Stimulated activated CD8-positive, alpha-beta memory T cell treated with anti-CD3 and anti-CD28 coated beads, Interleukin-4, amount 100 ng/mL, for 1 hour (primary cell): ENCODE measurements at places on chromosomes 12 and 14.

GRCh38 chr14:51938137-51938536 is 51.2 kb upstream of the RTRAF start:
- no peak for DNase-seq

DNA sequence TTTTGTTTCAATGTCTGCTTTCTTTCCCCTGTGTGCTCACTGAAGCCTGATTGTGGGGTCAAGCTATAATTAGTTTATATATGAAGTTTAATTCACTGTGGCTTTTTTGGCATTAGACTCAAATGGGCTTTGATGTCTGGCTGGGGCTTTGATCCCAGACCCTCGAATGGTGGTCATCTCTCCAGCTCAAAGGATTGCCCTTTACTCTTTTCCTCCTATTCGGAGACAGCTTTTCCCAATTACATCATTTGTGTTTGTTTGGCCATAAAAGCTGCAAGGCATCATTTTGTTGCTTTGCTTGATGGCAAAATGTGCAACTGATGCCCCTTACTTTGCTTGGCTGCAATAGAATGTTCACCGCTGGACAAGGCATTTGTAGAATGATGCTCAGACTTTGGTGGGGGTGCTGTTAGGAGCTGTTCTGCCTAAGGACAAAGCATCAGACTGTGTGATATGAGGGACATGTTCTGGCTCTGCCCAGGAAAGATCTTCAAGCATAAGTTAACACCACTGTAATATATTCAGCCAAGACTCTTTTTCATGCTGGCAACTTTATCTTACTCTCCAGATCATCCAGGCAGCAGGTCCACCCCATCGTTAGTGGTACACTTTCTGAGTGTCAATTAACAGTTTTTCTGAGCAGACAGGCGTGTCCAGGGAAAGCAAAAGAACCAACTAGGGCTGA is 3.2 kb upstream of the DACT1 start:
- DNase-seq: no peak

DNA sequence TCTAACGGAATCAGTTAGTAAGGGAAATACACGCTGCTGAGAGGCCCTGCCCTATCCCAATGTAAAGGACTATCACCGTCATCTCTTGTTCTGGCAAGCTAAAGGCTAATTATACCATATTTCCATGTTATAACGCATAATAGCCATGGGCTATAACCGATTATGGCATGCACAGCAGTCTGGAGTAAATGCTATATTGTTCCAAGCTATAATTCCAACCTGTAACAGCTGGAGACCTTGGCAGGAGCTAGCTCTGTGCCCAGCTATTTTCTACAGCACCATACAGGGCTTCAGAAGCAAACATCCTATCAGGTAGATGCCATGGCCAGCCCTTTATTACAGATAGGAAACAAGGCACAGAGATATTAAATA is 26.3 kb downstream of the SYNE3 start:
- no peak for DNase-seq

GRCh38 chr12:98770230-98770629 is 125.1 kb downstream of the APAF1 start:
- no peak for DNase-seq

GRCh38 chr12:48512855-48513254 is 12.6 kb upstream of the OR8S1 start:
- DNase-seq: no peak

GRCh38 chr14:56886471-56887062 is 76.3 kb upstream of the OTX2 start:
- DNase-seq: no peak

GRCh38 chr12:119461636-119462214 is 127.2 kb downstream of the CCDC60 start:
- no peak for DNase-seq

- no peak for DNase-seq
These were observed 13.0 kb upstream of the TMED2 start for GRCh38 chr12:123571343-123571813.

GRCh38 chr12:121366063-121366459 is 13.8 kb upstream of the ANAPC5 start:
- DNase-seq: no peak

GRCh38 chr12:92759634-92760268 is 57.0 kb downstream of the PLEKHG7 start:
- DNase-seq: no peak

DNA sequence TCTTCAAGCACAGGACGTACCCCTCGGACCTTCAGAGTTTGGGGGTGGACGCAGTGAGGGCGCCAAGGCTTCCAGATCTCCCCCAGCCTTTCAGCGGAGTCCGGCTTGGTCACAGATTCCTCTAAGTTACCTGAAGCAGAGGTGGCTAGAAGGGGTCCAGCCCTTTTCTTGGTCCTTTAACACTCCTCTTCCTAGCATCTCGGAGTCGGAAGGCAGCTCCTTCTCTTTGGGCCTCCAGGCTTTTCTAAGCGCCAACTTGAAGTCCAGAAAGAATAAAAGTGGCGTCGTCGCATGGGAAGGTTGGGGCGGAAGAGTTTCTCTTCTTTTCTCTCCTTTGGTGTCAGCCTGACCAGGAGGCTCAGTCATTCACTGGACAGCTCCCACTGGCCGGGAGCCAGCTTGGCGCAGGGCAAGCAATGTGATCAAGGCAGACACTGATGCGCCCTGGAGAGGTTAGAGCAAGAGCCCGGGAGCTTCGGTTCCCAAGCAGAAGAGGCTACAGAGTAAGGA is 9.6 kb downstream of the OR6S1 start:
- no peak for DNase-seq

DNA sequence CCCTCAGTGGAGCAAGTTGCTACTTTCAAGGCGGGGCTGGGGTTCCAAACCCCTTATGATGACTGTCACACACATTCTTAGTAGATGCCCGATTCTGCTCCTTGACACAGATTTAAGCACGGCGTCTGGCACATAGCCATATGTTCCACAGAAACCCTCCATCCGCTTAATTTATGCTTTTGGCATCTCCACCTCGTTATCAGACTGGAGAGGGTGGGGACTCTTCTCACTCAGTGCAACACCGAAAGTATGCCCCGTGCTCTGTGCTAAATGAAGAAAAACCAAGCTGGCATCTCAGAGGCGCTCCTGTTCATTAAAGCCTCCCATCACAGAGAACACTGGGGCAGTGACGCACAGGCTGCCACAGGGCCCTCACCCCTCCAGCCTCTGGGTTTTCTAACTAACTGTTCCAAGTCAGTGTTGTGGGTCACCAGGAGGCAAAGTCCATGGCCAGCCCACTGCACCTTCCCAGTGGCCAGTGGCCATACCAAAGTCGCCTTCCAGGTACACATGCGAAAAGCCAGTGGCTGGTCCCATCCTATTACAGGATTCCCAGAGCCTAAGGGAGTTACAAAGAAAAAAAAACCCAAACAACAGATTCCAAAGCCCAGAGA is 27.3 kb downstream of the CCDC88C start:
- DNase-seq: no peak

DNA sequence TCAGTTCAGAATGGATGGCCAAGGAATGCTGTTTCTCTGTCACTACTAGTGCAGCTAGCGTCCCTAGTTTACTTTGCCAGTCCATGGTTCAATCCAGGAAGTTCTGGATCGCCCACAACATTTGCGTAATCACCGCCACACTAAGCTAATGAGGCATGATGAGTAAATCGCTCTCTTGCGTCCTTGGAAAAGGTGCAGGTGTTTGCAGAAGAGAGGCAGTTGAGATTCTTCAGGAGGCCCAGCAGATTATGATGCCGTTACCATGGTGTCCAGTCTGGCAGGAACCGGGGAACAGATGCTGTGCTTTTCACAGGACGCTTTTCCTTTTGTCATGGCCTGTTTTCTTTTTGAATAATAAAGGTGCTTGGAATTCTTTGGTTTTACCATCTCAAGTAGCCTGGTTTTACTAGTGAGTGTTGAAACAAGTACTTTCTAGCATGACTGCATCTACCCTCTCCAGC is 9.0 kb downstream of the TPH2 start:
- DNase-seq: no peak

DNA sequence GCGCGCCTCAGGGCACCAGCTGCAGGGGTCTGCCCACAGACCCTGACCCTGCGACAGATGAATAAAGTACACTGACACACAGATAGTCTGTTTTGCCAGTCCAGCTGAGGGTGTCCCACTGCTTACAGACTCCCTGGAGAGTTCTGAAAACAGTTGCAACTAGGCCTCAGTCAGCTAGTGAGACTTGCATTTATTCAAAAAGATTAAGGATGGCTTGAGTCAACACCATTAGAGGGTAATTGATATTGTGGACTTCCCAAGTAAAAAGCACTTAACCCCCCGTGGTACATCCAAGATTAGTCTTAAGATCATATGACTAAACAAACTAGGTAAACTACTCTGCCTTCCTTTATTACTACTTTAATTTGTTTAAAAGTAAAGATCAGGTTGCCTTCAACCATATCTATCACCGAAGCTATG is 11.1 kb upstream of the PSEN1 start:
- no peak for DNase-seq

DNA sequence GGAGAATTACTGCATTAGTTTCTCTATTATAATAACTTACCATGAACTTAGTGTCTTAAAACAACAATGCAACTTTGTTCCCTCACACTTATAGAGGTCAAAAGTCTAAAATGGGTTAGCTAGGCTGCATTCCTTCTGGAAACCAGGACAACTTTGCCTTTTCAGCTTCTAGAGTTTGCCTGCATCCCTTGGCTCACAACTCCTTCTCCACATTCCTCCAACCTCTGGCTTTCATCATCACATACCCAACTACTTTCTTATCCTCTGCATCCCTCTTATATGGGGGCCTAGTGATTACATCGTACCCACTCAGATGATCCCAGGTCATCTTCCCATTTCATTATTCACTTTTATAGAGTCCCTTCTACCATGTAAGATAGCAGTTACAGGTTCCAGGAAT is 251.1 kb downstream of the C12orf50 start:
- no peak for DNase-seq

GRCh38 chr12:54941659-54942058 is 42.9 kb downstream of the TESPA1 start:
- no peak for DNase-seq

DNA sequence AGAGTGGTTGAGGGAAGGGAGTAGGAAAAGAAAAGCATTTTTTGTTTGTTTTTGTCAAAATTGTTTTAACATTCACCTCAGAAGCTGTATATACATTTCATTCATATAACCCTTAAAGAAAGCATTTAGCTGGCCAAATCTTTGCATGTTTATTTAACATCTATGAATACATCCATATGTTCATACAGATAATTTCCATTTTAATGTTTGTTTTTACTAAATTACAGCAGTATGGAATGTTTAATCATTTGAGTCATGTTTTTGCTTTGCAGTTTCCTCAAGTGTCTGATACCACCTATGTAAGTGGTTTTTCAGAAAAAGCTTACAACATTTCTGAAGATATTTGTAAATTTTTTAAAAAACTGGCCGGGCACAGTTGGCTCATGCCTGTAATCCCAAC is 84.3 kb upstream of the ATF1 start:
- no peak for DNase-seq

GRCh38 chr12:62191491-62192179 is 68.6 kb upstream of the USP15 start:
- no peak for DNase-seq

GRCh38 chr14:73719791-73720190 is 5.6 kb upstream of the PNMA1 start:
- DNase-seq: no peak

DNA sequence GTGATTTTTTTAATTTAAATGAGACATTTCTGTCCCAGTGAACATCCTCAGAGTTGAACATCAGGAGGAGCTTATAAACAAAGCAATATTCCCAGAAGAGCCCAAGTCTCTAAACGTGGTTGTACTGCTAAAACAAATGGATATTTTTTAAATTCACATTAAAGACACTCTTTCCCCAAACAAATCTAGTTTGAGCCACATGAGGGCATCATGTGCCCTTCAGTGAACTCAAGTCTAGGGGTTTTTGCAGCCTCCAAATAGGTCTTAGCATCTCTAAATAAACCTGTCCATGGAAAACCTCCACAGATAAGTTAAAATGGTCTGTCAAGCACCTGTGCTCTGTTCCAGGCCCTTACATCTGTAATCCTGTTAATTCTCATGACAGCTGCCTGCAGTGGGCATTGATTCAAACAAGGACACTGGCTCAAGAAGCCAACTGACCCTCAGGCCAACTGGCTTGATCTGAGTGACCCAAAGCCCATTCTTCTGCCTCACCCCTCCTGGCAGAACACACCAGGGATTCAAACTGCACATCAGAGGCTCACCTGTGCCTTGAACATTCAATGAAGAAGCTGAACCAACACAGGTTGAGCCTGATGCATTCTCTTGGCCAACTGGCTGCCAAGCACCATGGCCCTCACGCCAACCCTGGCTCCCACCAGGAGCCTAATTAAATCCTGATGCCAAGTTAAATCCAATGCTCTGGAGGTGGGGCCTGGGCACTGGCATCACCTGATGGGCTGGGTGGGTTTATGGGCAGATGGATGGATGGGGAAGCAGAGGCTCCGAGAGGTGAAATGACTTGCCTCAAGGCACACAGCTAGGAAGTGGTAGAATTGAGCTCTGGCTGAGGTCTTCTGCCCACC is 8.6 kb downstream of the ISCU start:
- no peak for DNase-seq

- no peak for DNase-seq
These were observed 75.9 kb downstream of the DNAI7 start for GRCh38 chr12:25119020-25119419.

- no peak for DNase-seq
These were observed 8.4 kb downstream of the PEX5 start for GRCh38 chr12:7197841-7198240.

DNA sequence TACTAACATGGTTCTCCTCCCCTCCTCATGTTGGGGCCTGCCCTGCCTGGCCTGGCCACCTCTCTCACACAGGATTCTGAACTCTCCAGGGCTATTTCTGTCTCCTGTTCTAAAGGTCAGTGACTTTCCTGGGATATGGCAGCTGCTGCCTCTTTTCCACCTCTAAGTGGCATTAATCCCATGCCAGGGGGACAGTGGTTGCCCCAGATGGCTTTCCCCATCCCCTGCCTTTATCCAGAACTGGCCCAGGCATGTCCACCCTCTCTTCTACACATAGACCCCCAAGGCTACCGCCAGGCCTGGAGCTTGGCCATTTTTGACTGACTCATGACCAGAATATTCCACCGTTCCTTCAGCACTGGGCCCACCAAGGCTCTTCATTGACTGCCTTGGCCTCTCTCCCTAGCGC is 90.4 kb downstream of the IRF2BPL start:
- no peak for DNase-seq

DNA sequence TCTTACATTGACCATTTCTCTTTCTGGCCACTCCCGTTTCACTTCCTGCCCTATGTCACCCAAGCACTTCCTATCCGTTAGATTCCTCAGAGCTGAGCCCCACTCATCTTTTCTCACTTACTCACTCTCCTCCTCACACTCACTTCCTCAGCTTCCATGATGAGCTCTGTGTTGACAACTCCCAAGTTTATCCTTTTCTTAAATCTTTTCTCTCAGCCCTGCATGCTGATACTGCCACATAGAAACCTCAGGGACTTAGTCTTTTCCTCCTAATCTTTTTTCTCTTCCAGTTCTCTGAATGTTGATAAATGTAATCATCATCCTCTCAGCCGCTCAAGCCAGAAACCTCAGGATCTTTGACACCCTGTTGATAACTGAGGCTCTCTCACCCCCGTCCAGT is 99.6 kb downstream of the ANO6 start:
- DNase-seq: no peak

DNA sequence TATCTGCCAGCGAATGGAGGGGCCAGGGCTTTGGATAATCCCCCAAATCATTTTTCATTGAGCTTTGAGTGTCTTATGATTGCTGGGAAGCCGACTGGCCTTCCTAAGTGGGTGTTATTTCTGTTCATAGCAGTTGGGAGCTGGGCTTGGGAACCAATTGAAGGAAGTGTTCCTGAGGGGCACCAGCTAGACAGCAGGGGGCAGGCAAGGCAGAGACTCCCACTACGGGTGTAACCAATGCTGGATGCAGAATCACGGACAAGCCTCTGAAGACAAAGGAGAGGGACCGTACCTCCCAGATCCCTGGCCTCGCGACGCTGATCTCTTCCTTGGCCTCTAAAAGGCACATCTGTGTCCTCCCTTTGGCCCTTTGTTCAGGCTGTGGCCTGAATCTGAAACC is 149.0 kb upstream of the PRMT8 start:
- DNase-seq: no peak
